ENCODE measurements at places on chromosomes 7 and 10. TPM values are rescaled to one million over a fixed set of nuclear protein-coding genes. Genes with fewer than 3 reads are reported as not detected.

DNA sequence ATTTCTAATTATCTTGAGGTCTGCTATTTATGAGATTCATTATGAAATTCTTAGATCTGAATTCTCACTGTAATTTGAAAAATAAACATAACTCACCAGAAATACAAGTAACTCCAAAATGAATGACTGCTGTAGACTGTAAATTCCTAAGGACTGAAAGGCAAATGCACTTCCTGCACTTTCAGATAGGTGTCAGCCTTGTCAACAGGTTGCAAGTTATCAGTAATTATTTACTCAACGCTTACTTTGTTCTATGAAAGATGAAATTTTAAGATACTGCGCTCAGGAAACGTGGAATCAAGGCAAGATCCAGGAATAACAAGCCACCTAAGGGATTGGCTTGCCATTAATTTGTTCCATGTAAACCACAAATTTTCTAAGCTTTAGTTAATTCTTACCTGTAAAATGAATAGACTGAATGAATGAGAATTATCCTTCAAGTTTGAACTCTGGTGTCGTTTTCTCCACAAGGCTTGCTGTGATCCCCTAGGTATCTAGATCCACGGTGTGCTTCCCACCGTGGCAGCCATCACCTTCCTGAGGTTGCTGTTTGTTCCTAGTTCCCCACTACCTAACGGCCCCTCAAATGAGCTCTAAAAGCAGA is 12.6 kb downstream of the DHX32 start:
- DNase-seq: peak; percentile 53

DNA sequence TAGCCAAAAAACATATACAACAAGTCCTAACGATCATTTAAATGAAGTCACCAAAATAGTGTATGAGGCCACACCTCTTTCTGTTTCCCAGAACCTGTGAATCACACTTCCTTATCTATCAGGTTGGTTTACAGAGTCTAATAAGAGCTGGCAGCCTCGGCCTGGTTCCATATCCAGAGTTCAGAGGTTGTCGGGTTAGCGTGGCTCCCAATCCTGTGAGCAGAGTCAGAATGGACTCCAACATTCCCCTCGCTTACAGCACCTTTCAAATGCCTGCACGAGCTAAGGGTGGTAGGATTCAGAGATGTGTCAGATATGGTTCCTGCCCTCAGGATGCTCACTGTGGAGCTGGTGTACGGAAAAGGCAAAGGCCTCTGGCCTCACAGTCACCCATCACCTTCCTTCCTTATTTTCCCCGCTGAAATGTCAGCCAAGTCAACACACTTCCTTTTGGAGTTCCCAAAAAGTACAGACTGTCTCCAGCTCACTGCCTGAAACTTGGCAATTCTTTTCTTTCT is 6.0 kb downstream of the IL15RA start:
- peak; percentile 83 for DNase-seq

DNA sequence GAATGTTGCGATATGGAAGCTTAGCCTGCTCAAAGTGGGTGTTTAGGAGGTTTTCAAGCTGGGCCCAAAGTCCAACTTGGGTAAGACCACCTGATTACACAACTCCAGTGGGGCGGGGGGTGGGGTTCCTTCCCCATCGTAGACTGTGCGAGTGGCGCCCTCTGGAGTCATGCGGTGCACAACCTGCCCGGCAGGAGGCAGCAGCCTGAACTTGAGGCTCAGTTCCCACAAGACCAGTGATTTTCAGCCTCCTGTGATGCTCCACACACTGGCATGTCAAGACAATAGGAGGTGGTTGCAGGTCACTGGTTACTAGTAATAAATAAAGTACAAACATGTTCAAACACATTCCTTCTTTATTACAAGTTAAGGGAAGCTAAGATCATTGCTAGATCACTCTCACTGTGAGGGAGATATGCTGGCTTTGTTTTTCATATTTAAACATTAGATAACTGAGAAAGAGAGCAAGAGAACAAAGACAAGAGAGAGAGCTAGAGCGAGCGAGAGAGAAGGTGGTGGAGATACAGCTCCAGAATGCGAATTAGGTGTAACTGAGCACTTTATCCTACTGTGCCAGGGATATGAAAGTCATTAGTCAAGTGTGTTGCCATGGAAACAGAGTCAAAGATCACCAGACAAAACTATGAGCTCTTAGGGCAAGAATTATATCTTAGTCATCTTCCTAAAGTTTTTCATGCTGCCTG is 97.4 kb upstream of the BMPER start:
- peak; percentile 88 for DNase-seq

PRTFDC1 gene
- 10.6 TPM for total RNA-seq

OR2A7 gene
- 0.64 TPM for total RNA-seq

Measured in astrocyte (in vitro differentiated cells and primary cell).